ENCODE measurements at places on chromosomes 5 and 9.

DNA sequence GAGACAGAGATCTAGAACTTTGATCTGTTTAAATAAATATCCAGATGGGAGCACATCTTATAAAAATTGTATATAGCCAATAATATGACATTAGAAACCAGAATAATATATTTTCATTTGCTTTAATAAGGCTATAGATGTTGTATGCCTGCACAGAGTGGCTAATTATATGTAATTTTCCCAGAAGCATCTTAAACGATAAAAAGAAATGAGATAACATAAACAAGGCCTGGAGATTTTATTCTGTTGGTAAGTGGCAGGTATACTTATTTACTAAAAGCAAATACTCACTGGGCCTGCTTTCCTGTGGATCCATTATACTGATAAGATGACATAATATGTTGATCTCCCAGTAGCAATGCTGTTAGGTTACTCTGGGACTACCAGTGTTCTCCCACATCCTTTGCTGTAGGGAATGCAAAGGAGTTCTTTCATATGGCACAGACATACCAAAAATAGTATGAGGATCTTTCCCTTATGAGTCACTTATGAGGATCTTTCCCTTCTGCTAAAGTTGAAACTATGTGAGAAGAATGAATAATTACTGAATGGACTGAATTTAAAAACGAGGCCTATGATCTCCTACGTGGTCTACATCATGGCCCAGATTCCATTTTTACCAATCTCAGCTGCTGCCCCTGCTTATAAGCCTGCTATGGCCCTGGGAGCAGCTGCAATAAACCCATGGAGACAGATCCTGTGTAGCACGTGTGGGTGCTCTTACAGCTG, 112.1 kb downstream of the NUDT12 start:
- no peak for DNase-seq

DNA sequence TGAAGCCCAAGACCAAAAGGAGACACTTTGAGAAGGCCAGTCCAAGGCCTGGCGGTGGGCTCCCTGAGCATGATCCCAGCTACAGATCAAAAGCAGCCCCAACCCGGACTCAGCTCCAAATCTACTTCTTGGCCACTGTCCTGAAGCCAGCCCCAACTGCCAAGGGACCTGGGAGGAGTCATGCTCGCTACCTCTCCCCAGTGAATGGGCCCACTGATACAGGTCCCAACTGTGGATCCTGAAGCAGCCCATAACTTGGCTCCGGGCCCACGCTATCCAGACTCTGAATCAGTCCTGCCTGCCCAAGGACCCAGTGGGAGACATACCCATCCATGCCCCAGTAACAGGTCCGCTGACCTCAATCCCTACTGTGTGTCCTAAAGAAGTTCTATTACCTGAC, 1545.3 kb upstream of the C9orf72 start:
- no peak for DNase-seq

DNA sequence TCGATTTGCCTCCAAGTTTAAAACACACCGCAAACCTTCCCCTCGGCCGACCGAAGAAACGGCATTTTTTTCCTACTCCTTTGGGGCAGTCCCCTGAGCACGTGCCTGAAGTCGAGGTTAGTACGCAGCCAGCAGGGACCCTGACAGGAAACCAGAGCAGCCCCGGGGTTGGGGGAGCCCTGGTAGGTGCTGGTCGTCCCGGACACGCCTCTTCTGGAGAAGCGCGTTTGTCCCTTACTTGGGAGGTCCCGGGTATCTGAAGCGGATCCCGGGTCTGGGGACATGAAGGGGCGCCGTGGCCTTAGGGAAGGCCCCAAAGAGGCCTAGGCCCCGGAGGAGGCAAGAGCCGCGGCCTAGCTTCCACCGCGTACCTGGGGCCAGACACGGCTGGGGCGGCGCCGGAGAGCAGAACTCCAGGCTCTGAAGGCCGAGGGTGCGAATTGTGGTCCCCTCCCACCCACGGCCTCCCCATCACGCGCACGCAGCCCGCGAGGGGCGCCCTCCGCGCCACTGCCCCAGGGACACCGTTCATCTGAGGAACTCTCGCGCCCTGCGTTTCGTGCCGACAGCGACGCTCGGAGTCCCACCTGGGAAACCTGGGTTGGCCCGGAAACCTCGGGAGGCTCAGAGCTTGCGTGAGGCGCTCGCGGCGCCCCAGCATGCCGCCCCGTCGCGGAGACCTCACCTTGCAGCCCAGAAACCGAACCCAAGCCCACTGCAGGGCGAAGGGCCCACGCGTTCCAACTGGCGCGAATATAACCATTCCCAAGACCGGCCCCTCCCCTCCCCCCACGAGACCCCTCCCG, 10.4 kb downstream of the OTP start:
- no peak for DNase-seq

DNA sequence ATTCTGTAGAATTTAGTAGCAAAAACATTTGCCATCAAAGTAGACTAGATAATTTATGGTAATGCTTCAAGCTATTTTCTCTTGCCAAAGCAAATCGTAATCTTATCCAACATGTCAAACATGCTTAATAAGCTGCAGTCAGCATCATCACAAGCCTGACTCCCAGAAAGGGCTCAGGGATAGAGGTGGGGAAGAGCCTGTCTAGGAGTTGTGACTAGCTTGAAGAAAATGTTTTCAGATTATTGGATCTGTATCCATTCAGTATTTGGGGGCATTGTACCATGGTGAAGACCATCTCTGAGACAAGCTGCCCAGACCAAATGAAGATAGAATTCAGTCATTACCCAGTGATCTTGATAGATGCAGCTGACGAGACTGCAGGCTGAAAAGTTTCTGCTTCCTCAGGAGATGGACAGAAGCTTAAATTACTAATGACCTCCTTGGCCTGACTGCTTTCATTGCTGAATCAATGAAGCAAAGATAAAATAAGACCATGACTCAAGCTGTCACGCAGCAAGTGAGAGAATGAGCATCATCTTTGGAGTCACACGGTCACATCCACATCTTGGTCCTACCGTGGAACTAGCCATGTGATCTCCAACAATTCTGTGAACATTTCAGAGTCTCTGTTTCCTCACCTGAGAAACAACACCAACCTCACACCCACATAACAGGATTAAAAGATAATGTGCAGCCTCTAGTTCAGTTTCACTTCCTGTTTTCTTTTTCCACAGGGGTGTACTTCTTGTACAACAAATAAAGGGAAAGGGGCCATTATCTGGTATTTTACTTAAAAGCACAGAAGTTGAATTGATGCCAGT, 9.4 kb downstream of the ERAP2 start:
- peak; percentile 48 for DNase-seq

DNA sequence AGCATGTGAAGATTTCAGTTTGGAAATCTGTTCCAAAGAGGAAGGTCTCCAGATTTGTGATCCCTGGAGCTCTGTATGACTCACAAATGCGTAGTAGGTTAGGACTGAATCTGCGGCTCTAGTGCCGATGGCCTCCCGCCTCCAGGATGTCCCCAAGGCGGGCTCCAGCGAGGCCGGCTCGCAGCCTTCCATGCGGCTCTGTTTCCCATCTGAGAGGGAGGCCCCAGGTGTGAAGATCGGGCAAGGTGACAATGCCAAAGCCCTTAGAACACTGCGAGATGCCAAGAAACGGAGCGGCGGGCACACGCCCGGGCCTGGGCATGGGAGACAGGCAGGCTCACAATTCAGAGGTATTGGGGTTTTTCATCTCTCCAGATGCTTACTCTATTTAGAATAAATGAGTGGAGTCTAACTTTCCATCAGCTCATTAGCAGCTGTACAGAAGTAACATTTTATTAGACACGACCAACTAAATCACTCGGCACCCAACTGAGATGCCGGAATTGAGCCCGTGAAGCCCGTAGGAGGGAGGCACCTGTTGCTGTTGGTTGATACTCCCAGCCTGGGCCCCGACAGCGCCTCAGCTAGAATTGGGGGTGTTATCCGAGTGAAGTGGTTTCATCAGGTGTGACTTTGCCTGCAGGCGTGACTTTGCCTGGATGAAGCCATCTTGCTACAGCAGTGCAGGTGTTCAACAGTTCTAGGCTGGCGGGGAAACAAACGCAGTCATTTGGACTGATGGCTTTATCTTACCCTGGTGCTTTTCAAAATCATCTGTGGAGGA, 7.4 kb upstream of the MRPS2 start:
- no peak for DNase-seq

DNA sequence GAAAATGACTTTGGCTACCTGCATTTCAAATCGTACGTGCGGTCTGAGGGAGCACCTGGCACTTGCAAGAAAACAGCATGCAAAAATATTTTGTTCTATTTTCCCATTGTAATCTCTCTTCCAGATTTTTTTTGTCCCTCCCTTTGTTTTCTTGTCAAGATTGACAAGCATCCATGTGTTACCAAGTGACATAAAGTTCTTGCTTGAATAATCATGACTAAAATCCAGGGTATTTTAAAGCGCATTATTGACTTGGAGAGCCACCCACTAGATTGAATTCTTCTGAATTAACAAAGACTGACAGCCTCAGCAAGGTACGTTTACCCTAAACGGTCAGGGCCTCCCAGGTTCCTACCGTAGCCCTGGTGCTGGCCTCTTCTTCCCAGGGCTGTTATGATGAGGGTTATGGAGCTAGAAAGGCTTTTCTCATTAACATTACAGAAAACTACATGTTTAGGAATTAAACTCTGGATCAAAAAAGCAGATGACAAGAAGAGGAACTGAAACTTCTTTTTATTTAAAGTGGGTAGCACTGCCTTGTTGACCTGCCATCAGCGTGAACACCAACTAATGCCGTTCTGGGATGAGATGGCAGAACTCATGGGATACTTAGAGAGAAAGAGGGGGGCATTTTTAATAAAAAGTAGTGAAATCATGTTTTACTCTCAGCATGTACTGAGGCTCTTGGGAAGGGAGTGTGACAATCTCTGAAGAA, 297.0 kb downstream of the EFNA5 start:
- DNase-seq: no peak

- DNase-seq: no peak
Measured at GRCh38 chr9:114732823-114733222, 50.8 kb upstream of the TEX48 start.

All from CD4-positive, alpha-beta T cell treated with Interleukin-15 for 1 hour (primary cell).